ENCODE measurements at places on chromosomes 13 and 19.

DNA sequence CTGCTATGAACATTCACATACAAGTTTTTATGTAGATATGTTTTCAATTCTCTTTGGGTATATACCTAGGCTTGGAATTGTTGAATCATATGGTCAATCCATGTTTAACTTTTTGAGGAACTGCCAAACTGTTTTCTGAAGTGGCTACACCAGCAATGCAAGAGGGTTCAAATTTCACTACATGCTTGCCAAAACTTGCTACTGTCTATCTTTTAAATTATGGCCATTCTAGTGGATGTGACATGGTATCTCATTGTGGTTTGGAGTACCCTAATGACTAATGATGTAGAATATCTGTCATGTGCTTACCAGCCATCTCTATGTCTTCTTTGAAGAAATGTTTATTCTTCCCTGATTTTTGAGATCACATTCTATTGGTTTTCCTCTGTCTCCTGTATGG lies 860.3 kb downstream of the DIAPH3 start:
- DNase-seq, result no peak

GRCh38 chr19:15436012-15436825 lies 13.5 kb downstream of the WIZ start:
- DNase-seq, result no peak

DNA sequence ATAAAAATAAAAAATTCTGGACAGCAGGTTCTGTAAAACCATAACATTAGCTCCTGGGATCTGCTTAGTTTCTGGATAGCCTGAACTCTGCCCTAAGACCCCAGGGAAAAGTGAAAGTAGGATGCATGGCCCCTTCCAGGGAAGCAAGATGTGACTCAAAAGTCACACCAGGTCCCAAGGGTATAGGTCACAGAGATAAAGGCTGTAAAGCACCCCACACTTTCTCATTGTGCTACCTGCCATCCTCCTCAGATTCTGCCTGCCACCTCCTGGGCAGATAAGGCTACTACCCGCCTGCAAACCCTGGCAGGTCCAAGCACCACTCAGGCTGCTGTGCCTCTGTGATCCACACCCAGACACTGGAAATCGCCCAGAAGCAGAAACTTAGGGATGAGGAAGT lies 20.6 kb downstream of the FFAR2 start:
- no peak for DNase-seq

GRCh38 chr19:35793381-35794165 lies 18.2 kb downstream of the ARHGAP33 start:
- no peak for DNase-seq

DNA sequence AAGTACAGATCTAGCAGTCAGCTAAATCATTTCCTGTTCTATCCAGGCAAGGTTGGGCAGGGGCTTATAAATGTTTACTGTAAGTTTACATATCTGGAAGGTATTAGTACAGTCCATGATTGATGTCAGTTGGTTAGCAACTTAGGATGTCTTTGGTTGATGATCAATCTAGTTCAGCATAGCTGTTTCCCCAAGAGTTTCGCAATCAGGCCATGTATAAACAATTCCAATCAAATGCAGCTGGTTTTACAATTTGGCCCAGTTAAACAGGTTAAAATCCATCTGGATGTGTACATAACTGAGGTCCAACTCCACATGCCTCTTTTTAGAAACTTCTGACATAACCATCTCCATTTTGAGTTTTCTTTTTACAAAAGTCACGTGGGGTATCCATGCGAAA lies 6.9 kb downstream of the ZNF221 start:
- no peak for DNase-seq

- DNase-seq, result no peak
Measured at GRCh38 chr13:36354842-36355623, 8.8 kb upstream of the SPART start.
